ENCODE measurements at places on chromosomes 12 and 14.

DNA sequence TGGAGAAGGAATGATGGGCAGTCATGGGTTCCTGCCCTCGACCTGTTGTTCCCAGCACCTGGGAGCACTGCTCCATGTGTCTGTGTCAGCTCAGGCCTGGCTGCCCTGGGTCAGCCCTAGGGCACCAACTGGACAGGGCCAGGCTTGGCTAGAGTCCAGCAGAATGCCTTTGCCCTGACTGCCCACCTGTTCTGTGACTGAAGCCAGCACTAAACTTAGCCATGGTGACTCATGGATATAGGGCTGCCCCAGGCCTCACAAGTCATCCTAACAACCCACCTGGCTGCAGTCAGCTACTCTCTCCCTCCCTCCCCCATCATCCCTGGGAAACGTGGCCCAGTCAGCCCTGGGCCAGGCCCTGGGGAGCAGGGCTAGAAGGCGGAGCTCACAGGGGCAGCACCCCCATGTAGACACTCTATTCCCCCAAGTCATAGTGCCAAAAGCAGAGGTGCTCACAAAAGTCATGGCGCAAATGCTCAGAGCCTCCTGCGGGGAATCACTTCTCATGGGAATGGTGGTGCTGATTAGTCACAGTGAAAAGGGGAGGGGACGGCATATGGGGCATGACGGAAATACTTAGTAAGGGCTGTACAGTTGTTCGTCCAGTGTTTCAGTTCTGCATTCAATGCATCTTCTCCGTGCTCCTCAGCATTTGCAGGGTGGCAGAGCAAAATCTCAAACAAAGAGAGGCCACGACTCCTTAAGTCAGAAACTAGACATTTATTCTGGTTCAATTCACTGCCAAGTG lies 52.0 kb upstream of the NTF3 start:
- no peak for DNase-seq

GRCh38 chr14:95695913-95696312 lies 9.7 kb downstream of the TCL1B start:
- no peak for DNase-seq

DNA sequence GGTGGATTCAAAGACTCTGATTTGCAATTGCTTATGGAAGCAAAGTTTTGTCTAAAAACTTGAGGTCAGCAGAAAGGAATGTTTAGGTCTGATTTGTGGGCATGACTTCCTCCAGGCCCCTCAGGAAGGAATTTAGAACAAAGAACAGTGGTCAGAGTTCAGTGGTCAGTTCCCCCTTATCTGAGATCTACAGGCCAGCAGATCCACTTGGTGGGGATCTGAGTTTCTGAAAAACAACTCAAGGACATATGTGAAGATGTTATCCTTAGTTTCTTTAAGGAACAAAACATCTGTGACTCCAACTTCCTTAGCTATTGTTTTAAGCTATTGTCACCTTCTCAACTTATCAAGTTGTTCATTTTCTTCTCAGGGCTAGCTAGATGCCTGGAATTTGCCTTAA lies 28.0 kb upstream of the NAA30 start:
- no peak for DNase-seq

DNA sequence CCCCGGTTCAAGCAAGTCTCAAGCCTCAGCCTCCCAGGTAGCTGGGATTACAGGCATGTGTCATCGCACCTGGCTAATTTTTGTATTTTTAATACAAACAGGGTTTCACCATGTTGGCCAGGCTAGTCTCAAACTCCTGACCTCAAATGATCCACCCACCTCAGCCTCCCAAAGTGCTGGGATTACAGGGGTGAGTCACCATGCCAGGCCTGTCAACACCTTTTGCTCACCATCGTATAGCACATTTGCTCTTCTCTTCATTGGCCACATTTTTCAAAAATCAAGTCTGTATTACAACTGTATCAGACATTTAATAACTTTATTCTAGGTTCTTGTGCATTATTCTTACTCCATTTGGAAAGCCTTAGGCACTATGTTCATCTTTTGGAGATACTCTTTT lies 50.3 kb downstream of the BCAT1 start:
- DNase-seq, result peak; percentile 69

DNA sequence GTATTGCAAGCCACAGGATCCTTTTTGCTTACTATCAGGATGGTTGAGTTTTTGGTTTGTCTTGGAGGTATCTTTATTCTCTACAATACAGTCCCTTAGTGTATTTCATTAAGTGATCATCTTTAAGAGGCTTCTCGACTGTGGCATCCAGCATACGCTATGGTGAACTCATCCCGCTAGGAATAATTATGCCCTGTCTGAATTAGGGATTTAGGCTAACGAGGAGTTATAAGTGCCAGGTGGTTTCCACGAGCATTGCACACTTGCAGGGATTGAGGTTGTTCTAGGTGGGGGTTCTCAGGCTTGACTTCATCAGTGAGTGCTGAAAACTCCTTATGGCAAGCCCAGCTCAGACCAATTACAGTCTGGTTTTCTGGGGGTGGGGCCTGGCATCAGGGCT lies 37.2 kb upstream of the RBM19 start:
- no peak for DNase-seq

GRCh38 chr14:71486279-71486678 lies 445.9 kb upstream of the RGS6 start:
- no peak for DNase-seq

DNA sequence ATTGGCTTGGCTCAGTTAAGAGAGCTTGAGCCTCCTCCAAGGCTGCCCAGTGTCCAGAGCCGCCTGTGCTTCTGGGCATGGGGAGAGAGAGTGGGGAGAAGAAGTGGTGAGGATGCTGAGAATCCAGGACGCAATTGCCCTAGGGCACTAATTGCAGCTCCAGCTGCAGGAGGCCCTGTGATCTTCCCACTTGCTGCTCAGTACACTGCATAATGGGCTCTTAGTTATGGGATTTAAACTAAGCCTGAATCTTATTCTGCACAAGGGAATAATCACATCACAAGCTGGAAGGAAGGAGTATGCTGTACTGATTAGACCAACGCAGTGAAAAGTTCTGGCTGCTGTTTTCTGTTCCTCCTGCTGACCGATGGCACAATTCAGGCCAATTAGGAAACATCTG lies 101.0 kb upstream of the PRMT8 start:
- no peak for DNase-seq

DNA sequence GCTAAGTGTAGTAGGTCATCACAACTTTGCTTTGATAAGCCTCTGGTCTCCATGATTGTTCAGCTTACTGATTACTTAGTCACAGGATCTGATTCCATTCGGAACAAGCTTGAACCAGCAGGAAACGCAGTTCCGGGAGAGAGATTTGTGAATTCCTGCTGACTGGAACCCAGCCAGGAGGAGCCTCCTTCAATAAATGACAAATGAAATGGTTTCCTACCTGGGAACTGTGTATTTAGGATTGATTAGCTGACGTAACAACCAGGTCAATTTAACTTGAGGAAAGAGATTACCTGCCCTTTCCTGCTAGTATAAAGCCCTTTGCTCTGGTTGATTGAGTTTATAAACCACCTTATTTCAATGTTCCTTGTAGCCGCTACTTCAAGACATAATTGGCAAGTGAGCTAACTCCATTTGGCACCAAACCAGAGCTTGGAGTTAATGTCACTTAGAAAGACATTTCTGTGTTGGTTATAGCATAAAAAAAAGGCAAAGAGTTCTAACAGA lies 35.1 kb upstream of the KCNH3 start:
- DNase-seq, result peak; percentile 55

- no peak for DNase-seq
Measured at GRCh38 chr12:121713793-121714192, 1.2 kb downstream of the TMEM120B start.

DNA sequence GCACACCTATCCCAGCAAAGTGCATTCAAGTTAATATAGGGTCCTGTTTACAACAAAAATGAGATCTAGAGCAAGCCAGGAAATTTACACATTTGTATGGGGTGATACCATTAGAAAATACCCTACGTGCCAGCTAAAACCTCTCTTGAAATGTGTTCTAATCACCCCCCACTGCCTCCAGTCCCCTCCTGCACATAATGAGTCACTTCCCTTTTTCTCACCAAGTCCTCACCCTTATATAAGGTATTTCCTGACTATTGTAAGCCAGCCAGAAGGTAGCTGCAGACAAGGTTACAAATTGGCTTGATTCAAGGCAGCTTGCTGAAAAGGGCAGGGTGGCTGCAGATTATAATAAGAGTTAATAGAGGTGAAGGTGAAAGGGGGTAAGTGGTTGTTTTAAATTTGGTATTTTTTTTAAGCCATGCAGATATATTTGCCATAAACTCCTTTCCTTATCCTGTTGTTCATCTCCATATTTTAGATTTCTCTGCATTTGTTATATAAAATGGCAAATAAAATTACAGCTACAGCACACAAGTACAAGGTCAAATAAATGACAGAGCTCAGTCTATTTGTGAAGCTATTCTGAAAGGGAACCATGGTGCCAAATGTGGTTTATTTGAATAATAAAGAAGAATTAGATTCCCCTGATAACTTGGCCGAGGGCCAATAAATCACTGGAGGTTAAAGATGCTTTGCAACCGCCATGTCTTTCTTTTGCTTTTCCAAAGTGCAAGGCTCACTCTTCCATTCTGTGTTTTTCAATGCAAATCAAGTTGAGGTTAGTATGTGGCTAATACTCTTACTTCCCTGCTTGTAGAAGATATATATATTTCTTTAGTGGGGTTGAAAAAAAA lies 385.9 kb downstream of the EGLN3 start:
- peak; percentile 41 for DNase-seq

DNA sequence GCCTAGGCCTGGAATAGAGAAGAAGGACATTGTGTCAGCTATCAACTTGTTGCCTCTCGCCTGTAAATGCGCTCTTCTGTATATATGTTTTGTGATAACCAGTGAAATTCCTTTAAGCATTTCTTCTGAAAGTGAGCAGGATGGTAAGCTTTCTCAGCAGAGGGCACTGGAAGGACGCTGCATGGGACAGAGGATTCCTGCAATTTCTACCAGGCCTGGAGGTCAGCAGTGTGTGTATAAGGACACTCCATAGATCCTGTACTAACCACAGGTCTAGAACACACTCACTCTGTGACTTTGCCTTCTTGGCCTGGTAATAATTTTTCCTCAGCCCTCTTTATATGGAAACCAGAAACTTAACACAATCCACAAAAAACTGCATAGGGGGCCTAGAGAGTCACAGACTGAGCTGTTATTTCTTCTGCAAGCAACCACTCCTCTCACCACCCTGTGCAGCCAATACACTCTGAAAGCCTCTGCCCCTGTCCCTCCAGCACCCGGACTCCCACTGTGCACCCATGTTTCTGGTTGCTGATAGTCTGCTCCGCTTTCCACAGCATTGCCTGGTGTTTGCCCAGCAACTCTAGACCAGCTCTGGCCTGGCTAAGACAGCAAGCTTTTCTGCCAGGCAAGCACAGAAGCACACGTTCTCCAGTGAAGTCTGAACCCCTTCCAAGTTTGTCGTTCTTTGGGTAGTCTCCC lies 94.0 kb upstream of the RMST start:
- DNase-seq, result no peak

GRCh38 chr14:21913759-21914158 lies 240.1 kb upstream of the OR4E1 start:
- peak; percentile 71 for DNase-seq

Measured in fibroblast of mammary gland (primary cell).